ENCODE measurements at places on chromosomes 1 and 21.

- DNase-seq, result no peak
Measured at GRCh38 chr1:228090613-228091081, 8.1 kb downstream of the ARF1 start.

- DNase-seq, result no peak
Measured at GRCh38 chr21:39422527-39423241, 22.9 kb downstream of the LCA5L start.

DNA sequence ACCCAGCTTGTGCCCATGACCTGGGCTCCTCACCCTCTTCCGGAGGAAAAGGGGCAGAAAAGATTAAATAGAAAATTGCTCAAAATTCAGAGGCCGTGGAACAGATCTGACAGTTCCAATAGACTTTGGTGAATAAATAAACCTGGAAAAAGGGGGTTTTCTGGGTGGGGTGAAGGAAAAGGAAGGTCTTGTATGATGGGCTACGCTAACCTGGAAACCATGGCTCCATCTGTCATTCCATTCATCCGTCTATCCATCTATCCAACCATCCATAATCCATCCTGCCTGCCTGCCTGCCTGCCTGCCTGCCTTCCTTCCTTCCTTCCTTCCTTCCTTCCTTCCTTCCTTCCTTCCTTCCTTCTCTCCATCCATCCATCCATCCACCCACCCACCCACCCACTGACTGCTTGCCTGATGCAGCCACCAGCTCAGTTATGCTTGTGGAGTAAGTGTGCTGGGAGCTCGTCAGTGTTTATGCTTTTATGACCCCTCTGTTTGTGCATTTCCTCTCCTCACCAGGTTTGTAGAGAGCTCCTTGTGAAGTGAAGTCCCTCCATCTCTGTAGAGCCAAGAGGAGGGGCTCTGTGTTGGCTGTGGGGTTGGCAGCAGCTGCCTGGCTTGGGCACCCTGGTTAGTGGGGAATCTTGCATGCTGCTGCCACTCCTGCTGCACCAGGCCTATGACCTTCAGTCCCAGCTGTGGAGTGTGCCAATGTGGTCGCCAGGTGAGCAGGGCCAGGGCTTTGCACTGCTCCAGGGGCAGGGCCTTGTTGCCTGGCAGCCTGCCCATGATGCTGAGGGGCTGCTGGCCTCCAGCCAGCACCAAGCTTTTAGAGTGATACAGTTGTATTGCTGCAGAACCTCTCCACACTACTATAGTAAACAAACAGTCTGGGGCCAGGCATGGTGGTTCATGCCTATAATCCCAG, 16.0 kb upstream of the POU3F1 start:
- no peak for DNase-seq

DNA sequence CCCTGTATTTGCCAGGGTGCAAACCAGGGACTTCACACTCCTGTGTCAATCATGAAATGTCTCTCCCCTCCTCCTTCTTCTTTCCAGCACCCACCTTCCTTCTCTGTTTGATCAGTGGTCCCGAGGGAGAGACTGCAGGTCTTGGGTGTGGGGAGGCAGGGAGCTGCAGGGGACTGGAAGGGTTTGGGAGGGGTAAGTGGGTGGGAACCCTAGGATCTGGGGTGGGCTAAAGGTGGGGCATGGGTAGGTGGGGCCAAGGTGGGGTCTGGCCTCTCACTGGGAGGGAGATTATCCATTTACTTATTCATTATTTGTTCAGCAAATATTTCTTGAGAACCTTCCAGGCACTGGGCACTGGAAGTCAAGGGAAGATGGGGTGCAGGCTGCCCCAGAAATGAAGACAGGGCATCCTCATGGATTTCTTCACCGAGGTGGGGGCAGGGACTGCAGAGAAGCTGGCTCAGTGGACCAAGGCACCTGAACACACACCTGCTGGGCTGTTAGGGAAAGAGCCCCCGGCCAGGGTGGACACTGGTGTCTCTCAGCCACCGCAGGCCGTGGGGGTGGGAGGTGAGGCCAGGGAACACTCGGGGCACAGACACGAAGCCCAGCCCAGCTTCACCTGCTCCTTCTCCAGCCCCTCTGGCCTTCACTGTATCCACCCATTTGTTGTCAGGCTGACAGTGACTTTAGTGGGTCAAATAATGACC, 193.9 kb upstream of the C1orf174 start:
- DNase-seq, result no peak

- DNase-seq, result no peak
Measured at GRCh38 chr1:8267307-8267706, 50.6 kb upstream of the SLC45A1 start.

DNA sequence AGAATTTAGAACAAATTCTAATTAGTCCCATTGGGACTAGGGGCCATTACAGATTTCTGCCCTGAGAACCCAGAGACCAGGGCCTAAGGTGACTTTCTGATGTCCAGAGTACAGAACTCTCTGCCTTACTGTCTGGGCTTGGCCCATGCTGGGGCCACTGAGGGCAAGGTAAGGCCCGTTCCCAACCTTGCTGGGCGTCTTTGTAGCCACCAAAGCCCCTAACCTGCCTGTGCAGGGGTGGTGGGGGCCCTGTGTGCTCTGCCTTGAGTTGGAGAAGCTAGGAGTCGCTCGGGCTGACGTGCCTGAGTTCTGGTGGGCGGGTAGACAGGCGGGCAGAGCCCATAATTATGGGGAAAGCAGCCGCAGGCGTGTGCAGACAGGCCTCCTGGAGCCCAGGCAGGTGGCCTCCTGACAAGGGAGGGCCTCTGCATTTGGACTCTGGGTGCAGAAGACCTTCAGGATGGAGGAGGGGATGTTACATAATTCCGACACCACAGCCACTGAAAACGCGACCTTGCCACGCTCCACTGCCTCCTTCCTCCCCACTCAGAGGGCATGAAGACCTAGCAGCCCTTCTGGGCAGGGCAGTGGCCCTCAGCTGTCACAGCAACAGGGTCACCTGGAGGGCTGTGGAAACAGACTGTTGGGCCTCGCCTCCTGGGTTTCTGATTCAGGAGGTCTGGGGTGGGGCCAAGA, 239.9 kb upstream of the TMEM51 start:
- DNase-seq, result no peak

DNA sequence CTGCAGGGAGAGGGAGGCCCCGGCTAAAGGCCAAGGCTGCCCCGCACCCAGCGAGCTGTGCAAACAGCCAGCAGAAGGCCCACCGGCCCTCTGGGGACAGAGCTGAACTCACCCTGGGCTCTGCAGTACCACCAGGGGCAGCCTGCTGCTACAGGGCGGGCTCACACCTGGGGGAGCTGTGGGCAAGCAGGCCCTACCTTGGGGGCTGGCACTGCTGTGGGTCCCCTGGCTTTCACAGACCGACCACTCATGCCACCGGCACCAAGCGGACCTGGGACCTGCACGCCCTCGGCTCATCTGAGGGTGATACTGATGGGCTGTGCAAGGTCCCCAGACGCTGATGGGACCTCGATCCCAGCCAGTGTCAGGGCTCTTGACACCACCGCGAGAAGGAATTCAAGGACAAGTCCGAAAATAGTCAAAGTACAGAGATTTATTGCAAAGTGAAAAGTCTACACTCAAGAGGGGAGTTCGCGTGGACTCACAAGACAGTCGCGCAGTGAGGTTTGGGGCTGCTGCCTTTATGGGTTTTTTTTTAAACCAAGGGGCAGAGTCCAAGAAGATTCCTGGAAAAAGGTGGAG, 61.0 kb upstream of the ADARB1 start:
- DNase-seq, result no peak

DNA sequence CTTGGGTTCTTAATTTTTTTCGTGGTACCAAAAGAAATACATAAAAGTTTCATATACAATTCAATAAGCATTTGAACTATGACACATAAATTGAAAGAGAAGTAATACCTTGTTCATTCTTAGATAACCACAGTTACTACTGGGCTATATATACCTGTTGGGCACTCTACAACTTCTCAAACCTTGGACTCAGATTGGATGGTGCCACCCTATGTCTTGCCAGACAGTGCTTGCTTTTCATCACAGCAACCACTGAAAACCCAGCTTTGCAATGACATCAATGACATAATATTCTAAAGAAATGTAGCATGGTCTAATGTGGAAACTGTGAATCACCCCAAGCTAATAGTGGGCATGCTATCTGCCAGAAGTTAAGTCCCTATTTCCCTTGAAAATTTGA, 62.8 kb upstream of the DPH5 start:
- DNase-seq, result no peak

GRCh38 chr1:117651616-117652015, 45.8 kb downstream of the TENT5C start:
- no peak for DNase-seq

- no peak for DNase-seq
Measured at GRCh38 chr1:213452501-213452900, 401.5 kb downstream of the RPS6KC1 start.

DNA sequence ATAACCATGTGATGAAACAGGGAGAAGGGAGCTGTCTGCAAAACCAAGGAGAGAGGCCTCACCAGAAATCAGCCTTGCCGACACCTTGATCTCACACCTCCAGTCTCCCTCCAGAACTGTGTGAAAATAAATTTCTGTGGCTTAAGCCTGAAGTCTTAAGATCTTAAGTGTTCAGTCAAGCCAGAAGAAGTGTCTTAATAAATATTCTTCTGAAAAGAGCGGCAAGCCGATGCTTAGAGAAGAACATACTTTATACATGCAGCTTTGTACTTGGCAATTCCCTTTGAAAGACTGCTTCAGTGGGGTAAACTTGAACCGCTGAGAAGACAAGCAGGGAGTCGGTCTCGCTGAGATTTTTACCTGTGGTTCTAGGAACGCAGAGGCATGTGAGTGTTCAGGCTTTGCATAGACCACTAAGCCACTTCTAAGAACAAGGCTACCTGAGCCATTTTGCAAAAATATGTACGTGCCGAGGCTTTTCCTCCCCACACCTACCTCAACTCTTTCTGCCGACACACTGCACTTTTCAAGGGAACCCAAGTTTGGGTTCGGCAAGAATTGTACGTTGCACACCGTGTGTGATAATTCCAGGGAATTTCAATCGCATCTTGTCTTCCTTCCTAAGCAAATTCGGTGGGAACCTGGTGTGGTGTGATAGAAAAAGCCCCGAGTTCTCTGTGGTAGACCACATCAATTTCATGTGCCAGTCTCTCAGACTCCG, 3.4 kb downstream of the RUNX1 start:
- DNase-seq, result no peak

GRCh38 chr21:41766883-41767605, at the start of gene RIPK4:
Gene RIPK4 (minus strand): TSS chr21:41767052. CDS start chr21:41767041, 11 bp downstream.
- DNase-seq, result no peak

- DNase-seq, result no peak
Measured at GRCh38 chr1:157151506-157151905, 13.3 kb upstream of the ETV3 start.

DNA sequence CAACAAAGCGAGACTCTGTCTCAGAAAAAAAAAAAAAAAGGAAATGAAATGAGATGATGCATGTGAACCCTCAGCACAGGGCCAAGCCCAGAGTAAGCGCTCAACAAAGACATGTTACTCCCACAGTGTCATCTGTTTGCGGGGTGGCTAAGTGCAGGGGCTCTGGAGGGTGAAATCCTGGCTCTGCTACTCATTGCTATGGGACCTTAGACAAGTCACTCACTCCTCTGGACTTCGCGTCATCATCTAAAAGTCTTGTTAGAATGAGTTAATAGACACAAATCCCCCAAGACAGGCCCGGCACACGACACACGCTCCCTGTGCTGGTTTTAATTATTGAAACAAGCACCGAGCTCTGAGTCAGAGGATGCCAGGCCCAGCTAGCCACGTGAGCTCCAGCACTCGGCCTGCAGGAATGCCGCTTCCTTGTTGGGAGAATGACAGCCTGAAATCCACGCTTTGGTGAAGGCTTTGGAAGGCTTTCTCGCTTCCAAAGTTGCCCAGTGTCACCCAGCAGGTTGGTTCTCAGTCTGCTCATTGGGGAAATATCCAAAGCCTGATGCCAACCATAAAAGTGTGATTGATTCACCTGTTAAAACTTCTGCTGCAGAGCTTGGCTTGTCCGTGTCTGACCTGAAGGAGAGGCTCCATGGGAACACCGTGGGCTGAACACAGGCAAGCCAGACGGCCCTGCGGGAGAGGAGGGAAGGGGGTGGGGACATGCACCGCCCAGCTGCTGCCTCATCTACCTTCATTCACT, 36.7 kb upstream of the TARDBP start:
- no peak for DNase-seq

- DNase-seq, result no peak
Measured at GRCh38 chr1:38297842-38298241, 251.2 kb upstream of the POU3F1 start.

- DNase-seq, result no peak
Measured at GRCh38 chr21:25079053-25079452, 528.2 kb downstream of the MRPL39 start.

- no peak for DNase-seq
Measured at GRCh38 chr1:234985007-234985370, 143.6 kb downstream of the TOMM20 start.

DNA sequence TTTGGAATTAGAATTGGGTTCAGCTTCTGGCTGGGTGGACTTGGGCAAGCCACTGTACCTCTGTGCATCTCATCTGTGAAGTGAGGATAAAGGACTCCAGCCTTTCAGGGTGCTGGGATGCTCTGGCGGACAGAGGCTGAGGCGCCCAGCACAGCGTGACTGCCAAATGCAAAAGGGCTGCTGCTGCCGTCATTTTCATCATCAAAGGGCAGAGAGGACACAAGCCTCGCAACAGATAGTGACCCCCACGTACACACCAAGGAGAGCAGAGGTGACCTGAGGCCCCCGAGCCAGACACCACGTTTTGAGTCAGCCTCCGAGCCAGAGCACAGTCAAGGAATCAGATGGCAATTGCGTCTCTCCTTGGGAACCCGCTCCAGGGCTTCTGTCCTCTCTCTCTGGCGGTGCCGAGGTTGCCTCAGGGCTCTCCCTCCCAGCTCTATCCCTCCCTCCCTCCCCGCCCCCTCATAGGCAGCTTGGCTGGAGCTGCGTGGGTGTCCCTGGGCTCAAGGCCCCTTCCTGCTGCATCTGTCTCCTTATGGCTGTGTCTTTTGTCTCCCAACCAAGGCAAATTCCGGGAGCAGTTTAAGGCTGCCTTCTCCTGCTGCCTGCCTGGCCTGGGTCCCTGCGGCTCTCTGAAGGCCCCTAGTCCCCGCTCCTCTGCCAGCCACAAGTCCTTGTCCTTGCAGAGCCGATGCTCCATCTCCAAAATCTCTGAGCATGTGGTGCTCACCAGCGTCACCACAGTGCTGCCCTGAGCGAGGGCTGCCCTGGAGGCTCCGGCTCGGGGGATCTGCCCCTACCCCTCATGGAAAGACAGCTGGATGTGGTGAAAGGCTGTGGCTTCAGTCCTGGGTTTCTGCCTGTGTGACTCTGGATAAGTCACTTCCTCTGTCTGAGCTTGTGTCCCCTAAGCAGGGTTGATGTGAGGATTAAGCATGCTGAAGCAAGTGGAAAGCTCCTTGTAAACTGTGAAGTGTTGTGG, 9.0 kb downstream of the HCRTR1 start:
- DNase-seq, result no peak

Measured in right atrium auricular region (tissue), 2 donors.